ENCODE measurements at places on chromosomes 1 and 21.

- no peak for DNase-seq
These were observed 60.0 kb upstream of the KIAA0040 start for GRCh38 chr1:175252561-175252960.

GRCh38 chr1:91689641-91690481 lies 189.2 kb downstream of the CDC7 start:
- no peak for DNase-seq

- no peak for DNase-seq
These were observed 111.9 kb upstream of the SLC44A3 start for GRCh38 chr1:94708299-94708685.

- DNase-seq: no peak
These were observed 272.5 kb upstream of the LRRC7 start for GRCh38 chr1:69295265-69295664.

GRCh38 chr1:214451596-214451995 lies 99.8 kb downstream of the PTPN14 start:
- no peak for DNase-seq

GRCh38 chr1:149993181-149993580 lies 17.3 kb downstream of the OTUD7B start:
- DNase-seq: no peak

GRCh38 chr1:25907601-25908000 lies 1.4 kb upstream of the STMN1 start:
- DNase-seq: no peak

DNA sequence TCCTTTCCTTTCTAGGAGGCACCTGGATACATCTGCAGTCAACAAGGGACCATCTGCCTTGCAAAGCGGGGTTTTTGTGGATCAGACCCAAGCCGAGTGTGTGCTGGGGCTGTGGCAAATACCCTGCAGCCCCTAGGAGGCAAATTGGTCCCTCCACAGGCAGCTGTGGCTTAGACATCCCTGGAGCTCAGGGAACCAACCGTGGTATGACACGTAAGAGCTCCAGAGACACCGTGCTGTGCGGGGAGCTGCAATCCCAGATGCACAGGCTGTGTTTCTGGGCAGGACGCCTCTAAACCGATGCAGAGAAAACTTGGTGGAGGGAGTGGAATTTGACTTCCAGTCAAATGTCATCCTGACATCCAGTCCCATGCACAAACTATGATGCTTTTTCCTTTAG lies 141.5 kb downstream of the KAZN start:
- DNase-seq: peak; percentile 54

DNA sequence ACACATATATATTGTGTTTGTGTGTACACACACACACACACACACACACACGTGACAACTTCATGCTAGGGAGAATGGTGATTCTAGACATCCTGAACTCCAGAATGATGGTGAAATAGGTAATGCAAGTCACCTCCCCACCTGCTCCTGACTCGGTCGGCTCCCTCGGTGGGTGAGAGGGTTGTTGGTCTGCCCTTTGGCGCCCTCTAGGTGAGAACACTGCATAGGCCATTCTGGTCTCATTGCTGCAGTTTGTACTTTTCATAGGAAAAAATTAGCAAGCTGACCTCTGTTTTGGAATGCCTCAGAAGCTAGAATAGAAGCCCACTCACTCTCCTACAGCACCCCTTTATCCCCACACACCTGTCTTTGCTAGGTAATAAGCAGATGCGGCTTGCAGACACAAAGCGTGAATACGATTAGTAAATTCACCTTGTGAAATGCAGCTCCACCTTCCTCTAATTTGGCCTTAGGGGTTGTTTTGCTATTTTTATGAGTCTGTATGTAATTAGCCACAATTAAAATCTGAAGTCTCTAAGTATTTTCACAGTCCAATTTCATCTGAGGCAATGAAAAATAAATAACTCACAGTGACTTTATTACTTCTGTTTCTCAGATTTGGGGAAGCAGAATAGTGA lies 130.0 kb upstream of the KCNJ15 start:
- peak; percentile 80 for DNase-seq

DNA sequence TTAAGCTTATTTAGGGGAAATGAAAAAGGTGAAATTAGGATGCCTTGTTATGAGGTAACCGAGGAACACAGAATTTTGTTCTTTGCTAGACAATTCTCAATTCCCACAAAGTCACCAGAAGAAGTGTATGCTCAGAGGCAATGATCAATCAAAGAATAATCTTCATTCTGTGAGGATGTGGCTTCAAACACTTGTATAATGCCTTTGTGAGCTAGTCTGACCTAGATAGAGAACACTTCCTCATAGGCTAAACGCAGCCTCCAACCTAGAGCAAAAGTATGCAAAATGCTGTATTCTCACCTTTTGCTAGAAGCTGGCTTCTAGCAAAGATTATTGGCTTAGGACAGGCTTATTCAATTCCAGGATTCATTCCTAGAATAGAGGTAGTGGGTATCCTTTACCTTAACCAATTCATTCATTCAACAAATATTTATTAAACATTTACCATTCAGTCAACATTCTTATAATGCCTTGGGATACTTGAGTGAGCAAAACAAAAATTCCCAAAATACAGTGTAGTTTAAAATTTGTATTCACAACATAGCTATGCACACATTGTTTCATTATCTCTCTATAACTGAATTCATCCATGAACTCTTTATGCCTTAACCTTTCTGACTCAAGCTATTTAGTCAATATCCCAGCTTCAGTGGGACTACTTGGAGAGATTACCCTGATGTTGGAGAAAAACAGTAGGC lies 530.2 kb downstream of the PTPRC start:
- DNase-seq: no peak

GRCh38 chr1:161958425-161958824 lies 65.2 kb downstream of the OLFML2B start:
- DNase-seq: no peak

GRCh38 chr1:164498792-164499191 lies 60.2 kb upstream of the PBX1 start:
- DNase-seq: no peak

DNA sequence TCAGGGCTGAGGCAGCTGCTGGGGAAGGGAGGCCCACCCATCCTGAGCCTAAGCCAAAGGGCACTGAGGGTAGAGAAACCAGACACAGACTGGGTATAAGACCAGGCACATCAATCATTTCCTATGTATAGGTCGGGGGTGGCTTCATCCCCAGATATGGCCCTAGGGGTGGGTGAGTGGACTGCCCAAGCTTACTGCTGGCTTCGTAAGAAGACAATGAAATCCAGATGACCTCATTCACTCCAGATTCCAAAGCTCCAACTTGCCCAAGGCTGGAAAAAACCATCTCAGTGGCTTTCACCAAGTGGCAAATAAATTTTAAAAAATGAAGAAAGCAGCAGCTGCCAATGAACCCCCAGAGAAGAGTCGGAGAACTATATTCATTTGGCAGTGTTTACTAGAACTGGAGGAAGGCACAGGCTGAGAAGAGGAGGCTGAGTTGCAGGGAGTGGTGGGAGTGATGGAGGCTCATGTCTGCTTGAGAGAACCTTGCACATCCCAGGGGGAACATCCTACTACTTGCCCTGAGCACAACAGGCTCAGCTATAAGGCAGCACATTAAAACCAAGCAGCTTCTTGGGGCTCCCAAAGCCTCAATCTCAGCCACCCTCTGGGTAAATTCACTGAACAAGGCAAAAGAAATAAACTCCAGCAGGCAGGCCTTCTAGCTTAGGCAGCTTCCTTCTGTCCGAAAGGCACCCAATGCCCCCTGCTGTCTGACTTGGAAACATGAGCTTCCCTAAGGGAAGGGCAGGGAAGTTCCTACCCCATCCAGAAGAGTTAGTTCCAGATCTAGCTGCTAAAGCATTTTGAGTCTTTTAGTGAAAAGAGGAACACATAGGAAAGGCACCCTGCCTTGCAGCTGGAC lies 14.1 kb downstream of the PEA15 start:
- peak; percentile 12 for DNase-seq

- DNase-seq: no peak
These were observed 45.9 kb downstream of the MORN1 start for GRCh38 chr1:2345297-2346075.

GRCh38 chr1:155196103-155196892 lies 11.4 kb downstream of the THBS3 start:
- no peak for DNase-seq

- no peak for DNase-seq
These were observed 132.2 kb downstream of the ADSS2 start for GRCh38 chr1:244319283-244320132.

DNA sequence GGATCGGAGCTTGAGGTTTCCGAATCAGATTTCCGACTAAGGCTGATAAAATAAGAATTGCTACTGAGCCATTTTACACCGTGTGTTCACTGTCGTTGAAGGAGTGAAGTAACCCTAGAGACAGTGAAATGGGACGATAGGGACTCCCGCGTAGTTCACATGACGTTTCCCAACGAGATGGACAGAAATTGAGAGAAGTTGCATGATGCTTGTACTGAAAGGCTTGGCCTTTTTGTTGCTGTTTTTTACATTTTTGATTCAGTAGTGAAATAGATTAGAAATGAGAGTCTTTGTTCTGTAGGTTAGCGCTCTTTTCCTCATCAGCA lies 1.2 kb downstream of the KHDRBS1 start:
- DNase-seq: peak; percentile 12

DNA sequence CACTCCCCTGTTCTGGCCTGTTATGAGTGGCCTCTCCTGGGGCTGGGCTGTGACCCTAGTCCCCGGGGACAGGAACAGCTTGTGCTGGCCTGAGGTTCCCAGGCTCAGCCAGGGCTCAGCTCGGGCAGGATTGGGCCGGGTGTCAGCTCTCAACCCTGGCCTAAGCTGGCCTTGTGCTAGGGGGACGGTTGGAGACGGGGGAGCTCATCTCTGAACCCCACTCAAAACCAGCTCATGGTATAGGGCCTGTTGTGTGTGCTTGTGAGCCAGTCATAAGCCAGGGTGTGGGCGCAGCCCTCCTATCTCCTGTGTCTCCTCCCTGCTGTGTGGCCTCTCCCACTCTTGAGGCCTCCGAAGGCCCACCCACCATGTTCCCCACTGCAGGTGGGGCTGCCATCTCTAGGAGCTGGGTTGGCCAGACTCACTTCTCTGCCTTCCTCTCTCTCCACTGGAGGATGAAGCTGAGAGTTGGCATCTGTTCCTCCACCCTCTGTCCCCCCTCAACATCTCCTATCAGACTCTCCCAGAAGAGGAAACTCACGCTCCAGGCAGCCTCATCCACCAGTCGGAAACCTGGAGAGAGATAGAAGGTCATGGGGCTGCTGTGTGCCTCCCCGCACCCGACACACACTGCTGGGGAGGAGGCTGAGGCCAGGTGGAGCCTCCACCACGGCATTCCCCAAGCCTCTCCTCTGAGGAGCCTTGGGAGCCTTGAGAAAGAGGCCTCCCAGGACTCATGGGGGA lies 1.4 kb downstream of the PEAR1 start:
- DNase-seq: no peak

DNA sequence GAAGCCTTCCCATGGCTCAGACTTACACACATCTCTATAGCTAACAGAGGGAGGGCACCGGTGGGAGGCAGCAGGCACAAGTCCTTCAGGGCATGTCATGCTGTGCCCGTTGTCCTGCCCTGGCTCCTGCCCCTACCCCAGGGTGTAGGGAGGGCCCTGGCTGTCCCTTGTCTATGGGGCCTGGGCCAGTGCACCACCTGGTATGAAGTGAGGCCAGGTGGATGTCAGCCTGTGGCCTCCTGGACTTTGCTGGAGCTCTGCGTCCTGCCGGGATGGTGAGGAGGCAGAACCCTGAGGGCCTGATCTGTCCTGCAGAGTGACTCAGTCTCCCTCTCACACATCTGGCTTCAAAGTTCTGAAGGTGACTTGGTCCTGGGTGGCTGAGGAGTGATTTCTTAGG lies 47.3 kb upstream of the GPR37L1 start:
- no peak for DNase-seq

DNA sequence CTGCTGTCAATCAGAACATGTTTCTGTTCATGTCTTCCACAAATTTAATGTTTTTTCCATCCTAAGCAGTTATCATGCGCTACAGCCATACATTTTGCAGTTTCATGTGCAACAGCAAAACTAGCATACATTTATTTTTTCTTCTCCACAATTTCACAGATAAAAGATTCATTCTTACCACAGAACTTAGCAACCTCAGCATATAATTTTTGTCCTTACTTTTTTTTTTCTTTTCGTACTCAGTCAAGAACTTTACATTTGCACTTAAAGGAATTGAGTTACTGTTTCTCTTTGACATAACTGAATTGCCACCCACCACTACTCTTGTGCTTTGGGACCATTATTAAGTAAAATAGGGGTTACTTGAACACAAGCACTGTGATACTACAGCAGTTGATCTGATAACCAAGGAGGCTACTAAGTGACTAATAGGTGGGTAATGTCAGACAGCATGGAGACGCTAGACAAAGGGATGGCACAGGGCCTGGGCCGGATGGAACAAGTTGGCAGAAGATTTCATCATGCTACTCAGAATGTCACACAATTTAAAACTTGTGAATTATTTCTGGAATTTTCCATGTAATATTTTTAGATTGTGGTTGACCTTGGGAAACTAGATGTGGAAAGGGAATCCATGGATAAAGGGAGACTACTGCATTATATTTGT lies 50.2 kb upstream of the LHX8 start:
- DNase-seq: no peak

GRCh38 chr1:115293899-115294298 lies 44.1 kb downstream of the NGF start:
- no peak for DNase-seq

DNA sequence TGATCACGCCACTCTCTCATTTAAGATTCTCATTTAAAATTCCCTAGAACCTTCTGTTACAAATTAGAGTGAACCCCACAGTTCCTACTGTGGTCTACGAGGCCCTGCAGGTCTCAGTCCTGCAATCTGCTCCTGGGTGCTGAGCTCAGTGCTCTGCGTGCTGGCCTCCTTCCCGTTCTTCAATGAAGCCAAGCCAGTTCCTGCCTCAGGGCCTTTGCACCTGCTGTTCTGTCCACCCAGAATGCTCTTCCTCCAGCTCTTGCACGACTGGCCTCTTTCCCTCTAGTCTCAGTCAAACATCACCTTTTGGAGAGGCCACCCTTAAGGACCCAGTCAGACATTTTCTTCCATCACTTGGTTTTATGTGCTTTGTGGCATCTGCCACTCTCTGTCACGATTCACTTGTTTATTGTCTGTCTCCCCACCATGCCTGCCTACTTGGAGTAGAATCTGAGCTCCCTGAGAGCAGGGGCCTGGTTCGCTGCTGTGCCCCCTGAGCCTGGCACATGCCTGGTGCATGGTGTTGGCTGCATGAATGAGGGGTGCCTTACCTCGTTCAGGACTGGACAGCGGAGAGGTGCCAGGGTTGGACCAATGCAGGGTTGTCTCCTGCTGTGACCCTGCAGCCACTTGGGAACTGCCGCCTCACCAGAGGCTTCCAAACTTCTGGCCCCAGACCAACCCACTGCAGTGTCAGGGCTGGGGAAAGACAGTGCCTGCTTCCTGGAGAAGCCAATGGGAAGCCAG lies 9.7 kb upstream of the H6PD start:
- no peak for DNase-seq

DNA sequence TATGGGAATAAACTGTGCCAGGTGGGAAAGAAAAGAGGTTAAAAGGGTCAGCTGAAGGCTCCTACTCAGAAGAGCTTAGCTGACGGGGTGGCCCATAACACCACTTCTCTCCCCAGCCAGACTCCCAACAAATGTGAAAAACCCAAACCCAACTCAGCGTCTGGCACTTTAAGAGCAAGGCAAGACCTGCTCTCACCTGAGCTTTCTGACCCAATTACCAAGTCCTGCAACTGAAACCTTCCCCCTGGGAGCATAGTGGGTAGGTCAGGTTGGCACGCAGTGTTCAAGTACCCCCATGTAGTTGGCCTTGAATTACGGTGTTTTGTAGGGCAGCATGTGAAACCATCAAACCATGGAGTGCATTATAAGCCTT lies 3.2 kb downstream of the IRF6 start:
- DNase-seq: no peak

GRCh38 chr21:33241846-33242245 lies 12.1 kb downstream of the IFNAR2 start:
- no peak for DNase-seq

GRCh38 chr1:180278596-180279395 lies 48.7 kb downstream of the LHX4 start:
- DNase-seq: no peak

All from NCI-H2171 (cell line).